ENCODE measurements at places on chromosomes 6 and 20.

DNA sequence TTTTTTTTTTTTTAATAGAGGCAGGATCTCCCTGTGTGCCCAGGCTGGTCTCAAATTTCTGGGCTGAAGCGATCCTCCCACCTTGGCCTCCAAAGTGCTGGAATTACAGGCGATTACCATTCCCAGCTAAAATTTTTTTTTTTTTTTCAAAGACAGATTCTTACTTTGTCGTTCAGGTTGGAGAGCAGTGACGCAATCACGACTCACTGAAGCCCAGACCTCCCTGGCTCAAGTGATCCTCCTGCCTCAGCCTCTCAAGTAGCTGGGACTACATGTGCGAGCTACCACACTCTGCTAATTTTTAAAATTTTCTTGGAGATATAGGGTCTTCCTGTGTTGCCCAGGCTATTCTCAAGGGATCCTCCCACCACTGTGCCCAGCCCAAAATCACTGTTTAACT is 58.0 kb upstream of the MYO6 start:
- no peak for DNase-seq

DNA sequence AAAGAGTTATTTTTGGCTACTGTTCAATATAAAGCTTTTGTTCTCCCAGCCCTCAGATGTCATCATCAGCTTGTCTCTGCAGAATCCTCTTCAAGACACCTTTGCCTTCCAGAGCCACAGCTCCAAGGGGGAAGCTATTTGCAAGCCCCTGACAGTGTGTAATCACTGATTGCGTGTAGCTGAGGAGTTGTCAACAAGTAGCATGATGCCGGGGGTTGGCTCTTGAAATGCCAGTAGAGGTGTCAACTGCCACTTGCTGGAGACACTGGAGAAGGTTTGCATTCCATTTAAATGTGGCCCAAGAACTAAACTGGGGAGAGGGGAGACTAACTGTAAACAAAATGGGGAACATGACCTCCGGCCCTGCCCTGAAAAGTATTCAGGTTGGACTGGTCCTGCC is 44.3 kb upstream of the PDYN start:
- no peak for DNase-seq

DNA sequence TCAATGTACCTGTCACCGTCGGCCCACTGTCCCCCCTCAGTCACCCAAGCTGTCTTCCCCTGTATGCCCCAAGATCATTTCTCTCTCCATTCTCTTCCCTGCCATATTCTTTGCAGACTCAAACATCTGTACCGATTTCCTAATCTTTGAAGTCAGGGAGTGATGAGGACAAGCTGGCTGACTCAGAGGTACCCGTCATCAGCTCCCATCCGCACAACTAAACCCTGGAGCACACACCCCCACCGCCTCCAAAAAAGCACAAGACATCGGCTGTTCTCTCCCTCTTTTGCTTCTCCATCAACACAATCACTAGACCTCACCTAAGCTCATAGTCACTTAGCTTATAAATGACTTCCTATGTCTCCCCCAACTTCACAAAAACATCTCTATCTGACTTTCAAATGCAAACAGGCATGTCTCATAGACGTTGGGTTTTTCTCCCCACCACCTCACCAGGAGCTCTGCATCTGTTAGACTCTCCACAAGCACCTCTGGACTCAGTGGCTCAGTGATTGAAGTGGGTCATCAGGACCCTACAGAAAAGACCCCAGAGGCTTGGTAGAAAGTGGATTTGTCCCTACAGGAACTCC is 11.5 kb upstream of the NFATC2 start:
- no peak for DNase-seq

GRCh38 chr6:21033084-21033483 is 498.8 kb downstream of the CDKAL1 start:
- DNase-seq, result no peak

Measured in HFF-Myc (cell line).